ENCODE measurements at places on chromosomes 2 and 18. TPM values are rescaled to one million over a fixed set of nuclear protein-coding genes. Genes with fewer than 3 reads are reported as not detected.

GRCh38 chr18:61362511-61362910 lies 29.3 kb downstream of the CDH20 start:
- H3K27ac ChIP-seq, result no peak overlapping the region
- H3K4me1 ChIP-seq, result no peaks in the 10 kb centered on the region
- H3K4me3 ChIP-seq, result no peak overlapping the region
- no peaks in the 10 kb centered on the region for H3K36me3 ChIP-seq
- DNase-seq, result no peak

GRCh38 chr2:167318581-167318980 lies 430.3 kb downstream of the XIRP2 start:
- no peaks in the 10 kb centered on the region for H3K4me1 ChIP-seq

DNA sequence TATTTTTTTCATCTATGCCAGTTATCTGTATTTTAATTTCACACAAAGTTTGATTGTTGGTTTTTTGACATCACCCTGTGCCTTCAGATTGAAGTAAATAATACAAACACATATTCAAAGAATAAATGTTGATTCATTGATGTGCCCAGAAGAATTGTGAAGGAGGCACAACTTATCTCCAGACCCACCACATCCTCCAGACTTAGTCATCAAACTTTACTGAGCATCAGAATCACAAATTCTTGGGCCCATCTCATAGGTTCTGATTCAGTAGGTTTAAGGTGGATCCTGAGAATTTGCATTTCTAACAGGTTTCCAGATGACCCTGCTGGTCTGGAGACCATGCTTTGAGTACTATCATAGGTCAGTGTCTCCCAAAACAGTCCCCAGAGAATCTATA lies 82.8 kb upstream of the PIK3C3 start:
- H3K36me3 ChIP-seq, result no peaks in the 10 kb centered on the region
- no peak for DNase-seq
- no peaks in the 10 kb centered on the region for H3K4me1 ChIP-seq
- H3K27me3 ChIP-seq, result no peaks in the 10 kb centered on the region
- no peak overlapping the region for H3K4me3 ChIP-seq

FAM110C gene
- total RNA-seq, result 7.3 TPM

GCKR gene
- 8.7 TPM for total RNA-seq

GRCh38 chr18:75691483-75691882 lies 264.0 kb upstream of the SMIM21 start:
- no peak overlapping the region for H3K27ac ChIP-seq
- no peak for DNase-seq
- no peaks in the 10 kb centered on the region for H3K36me3 ChIP-seq
- no peaks in the 10 kb centered on the region for H3K27me3 ChIP-seq

TRAPPC12 gene
- 101 TPM for total RNA-seq

SKA1 gene
- 8.6 TPM for total RNA-seq
